ENCODE measurements at places on chromosomes 5 and 9. TPM values are rescaled to one million over a fixed set of nuclear protein-coding genes. Genes with fewer than 3 reads are reported as not detected.

PCA3 gene
- not detected for total RNA-seq

ENTPD2 gene
- total RNA-seq, result not detected

POU5F2 gene
- 1.1 TPM for total RNA-seq

SAXO1 gene
- under 0.01 TPM for total RNA-seq

ADAMTS6 gene
- 173 TPM for total RNA-seq

C9orf153 gene
- total RNA-seq, result not detected

CNTLN gene
- 5.9 TPM for total RNA-seq

CERT1 gene
- 10.3 TPM for total RNA-seq

CDC20B gene
- total RNA-seq, result not detected

ADAMTSL1 gene
- 49.2 TPM for total RNA-seq

SOX30 gene
- not detected for total RNA-seq

DOCK2 gene
- total RNA-seq, result 1.4 TPM

PRRC1 gene
- total RNA-seq, result 46.8 TPM

PCDHA10 gene
- under 0.01 TPM for total RNA-seq

LHX3 gene
- total RNA-seq, result not detected

PCDHAC2 gene
- not detected for total RNA-seq

ACOT12 gene
- not detected for total RNA-seq

MARCOL gene
- total RNA-seq, result not detected

GARNL3 gene
- 5.0 TPM for total RNA-seq

CCT5 gene
- total RNA-seq, result 481 TPM

LAMC3 gene
- total RNA-seq, result under 0.01 TPM

RPP25L gene
- total RNA-seq, result 20.4 TPM

RLN1 gene
- total RNA-seq, result not detected

GRXCR2 gene
- total RNA-seq, result not detected

BRD3OS gene
- total RNA-seq, result 15.3 TPM

C9 gene
- not detected for total RNA-seq

ACSL6 gene
- not detected for total RNA-seq

GNA14 gene
- under 0.01 TPM for total RNA-seq

FOXB2 gene
- total RNA-seq, result not detected

TRPM6 gene
- under 0.01 TPM for total RNA-seq

LMNB1 gene
- total RNA-seq, result 53.6 TPM

TMEM174 gene
- not detected for total RNA-seq

NKD2 gene
- not detected for total RNA-seq

SCAI gene
- 14.5 TPM for total RNA-seq

GAS1 gene
- 3.1 TPM for total RNA-seq

RAB3C gene
- total RNA-seq, result not detected

ENTPD8 gene
- not detected for total RNA-seq

TAF1L gene
- total RNA-seq, result not detected

C1QTNF3 gene
- 0.28 TPM for total RNA-seq

PPP2R2B gene
- not detected for total RNA-seq

SOHLH1 gene
- total RNA-seq, result not detected

MYO10 gene
- 93.0 TPM for total RNA-seq

MYMK gene
- total RNA-seq, result not detected

GPSM1 gene
- 28.7 TPM for total RNA-seq

SLCO6A1 gene
- total RNA-seq, result not detected

NR5A1 gene
- not detected for total RNA-seq

ADAMTS12 gene
- total RNA-seq, result 51.3 TPM

ZNF366 gene
- not detected for total RNA-seq

MXD3 gene
- 5.6 TPM for total RNA-seq

ABCA1 gene
- 43.6 TPM for total RNA-seq

MBLAC2 gene
- 3.2 TPM for total RNA-seq

TAF11L7 gene
- not detected for total RNA-seq

CAMK4 gene
- 4.8 TPM for total RNA-seq

POLR3G gene
- total RNA-seq, result 15.6 TPM

RORB gene
- under 0.01 TPM for total RNA-seq

Data from IMR-90 (cell line).